Muscle of leg (tissue), 16 donors: ENCODE measurements at places on chromosomes 11 and 22. TPM values are rescaled to one million over a fixed set of nuclear protein-coding genes. Genes with fewer than 3 reads are reported as not detected.
A peak's percentile ranks its signal among the peaks of the same experiment; 100 is the strongest.

DNA sequence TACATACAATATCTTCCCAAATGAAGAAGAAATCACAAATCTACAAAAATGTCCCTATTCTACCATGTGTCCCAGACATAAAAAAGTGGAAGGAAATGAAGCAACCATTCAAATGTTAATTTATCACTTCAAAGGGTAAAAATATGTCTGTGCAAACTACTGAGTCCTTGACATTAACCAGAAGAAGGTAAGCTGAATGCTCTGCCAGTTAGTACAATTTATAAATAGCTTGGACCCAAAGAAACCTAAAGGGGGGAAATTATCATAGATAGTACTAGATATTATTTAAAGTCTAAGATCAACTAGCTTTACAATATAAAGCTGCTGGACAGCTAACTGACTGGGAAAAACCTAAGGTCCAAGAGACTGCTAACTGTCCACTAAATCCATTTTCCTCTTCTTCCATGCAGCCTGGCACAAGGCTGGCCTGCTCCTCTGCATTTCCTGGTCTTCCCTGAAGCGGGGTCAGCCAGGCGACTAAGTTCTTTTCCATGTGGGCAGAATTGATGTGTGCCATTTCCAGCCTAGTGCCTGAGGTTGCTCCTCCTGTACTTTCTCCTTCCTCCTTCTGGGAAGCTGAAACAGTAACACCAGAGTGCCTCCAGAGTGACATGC lies 190.9 kb downstream of the CADM1 start:
- no peak for DNase-seq

GRCh38 chr11:72204886-72205285 lies 11.7 kb upstream of the FOLR2 start:
- DNase-seq: no peak

DNA sequence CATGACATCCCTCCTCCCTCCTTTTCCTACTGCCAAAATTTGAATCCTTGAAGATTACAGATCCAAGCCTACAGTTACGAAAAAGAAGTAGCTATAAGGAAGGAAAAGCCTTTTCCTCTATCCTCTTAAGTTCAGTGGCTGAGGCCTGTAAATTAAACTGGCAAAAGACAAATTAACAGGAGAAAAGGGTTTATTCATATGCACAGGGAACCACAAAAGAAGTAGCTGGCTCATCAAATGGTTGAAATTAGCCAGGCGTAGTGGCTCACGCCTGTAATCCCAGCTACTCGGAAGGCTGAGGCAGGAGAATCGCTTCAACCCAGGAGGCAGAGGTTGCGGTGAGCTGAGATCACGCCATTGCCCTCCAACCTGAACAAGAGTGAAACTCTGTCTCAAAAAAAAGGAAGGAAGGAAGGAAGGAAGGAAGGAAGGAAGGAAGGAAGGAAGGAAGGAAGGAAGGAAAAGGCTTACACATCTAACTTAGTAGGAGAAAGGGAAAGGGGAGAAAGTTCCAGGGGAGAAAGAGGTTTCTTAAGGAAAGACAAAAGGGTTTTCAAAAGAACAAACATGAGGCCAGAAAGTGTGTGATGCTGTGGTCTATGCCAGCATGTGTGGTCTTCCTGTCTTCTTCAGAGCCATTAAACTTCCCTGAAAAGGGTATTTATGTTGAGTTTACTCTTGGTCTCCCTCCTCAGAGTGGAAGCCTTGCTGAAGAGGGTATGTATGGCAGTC lies 5.1 kb upstream of the SMPD1 start:
- no peak for DNase-seq

DNA sequence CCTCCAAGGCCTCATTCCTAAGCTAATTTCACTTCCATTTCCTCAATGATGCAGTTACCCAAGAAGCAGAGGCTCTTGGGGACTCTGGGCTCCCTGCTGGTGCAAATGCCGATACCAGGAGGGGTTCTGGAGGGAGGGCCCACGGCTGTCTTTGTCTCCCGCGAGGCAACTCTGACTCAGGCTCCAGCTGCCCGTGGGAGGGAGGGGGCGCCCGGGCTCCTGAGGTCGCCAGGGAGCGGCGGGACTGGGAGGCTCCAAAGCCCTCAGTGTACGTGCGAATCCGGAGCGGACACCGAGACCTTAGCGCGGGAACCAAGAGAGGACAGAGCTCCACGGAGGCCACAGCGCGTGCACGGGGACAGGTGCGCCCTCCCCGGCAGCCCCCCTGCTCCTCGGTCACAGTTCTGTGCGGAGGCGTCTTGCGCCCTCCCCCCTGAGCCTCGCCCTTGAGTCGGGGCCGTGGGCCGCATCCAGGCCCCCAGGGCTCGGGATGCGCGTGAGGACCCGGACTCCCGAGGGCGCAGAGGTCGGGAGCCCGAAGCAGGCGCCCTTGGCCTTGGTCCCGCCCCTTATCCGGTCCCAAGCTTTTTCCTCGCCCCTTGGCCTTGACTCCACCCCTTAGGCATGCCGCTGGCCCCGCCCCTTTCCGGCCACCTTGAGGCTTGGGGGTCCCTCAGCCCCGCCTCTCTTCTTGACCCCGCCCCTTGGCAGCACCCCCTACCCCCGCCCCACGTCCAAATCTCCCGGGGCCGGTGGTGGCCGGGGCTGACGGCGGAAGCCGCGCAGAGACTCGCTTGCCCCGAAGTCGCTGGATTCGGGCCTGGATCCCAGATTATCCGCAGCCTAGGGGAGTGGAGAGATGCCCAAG lies 4.7 kb upstream of the SHISA8 start:
- DNase-seq: peak; percentile 68

GRCh38 chr22:50260801-50261614 lies 475 bp downstream of the MAPK12 start:
- peak; percentile 72 for DNase-seq

GRCh38 chr22:38442967-38443627 lies 11.9 kb downstream of the KCNJ4 start:
- no peak for DNase-seq

DNA sequence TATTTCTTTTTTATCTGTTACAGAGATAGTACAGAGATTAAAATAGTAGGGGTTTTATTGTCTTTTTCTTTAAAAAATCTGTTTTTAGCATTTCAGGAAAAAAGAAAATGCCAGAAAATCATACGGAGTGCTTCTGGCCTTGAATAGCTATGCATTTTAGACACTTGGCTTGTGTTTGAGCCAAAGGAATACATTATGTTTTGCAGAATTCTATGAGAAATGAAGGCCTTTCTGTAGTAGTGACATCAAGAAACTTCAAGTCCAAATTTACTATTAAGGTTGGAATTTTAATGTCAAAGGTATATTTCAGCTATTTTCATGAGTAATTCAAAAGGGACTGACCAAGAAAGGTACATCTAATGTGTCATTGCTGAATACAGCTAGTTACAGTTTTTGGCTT lies 56.3 kb upstream of the DDI1 start:
- DNase-seq: peak; percentile 79

DNA sequence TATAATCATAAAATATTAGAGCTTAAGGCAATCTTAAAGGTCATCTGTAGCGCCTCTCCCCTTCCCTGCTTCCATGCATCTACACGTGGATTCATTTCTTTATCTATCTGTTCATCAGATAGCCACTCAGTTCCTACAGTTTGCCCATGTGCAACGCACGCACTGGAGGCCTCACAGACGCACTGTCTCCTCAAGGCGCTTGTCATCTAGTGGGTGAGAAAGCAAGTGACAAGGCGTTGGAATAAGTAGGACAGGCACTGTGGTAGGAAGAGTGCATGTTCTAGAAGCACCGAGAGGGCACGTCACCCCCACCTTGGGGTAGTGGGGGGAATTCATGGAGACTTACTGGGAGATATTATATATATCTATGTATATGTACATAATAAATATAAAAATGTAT lies 20.8 kb upstream of the JAM3 start:
- no peak for DNase-seq

DNA sequence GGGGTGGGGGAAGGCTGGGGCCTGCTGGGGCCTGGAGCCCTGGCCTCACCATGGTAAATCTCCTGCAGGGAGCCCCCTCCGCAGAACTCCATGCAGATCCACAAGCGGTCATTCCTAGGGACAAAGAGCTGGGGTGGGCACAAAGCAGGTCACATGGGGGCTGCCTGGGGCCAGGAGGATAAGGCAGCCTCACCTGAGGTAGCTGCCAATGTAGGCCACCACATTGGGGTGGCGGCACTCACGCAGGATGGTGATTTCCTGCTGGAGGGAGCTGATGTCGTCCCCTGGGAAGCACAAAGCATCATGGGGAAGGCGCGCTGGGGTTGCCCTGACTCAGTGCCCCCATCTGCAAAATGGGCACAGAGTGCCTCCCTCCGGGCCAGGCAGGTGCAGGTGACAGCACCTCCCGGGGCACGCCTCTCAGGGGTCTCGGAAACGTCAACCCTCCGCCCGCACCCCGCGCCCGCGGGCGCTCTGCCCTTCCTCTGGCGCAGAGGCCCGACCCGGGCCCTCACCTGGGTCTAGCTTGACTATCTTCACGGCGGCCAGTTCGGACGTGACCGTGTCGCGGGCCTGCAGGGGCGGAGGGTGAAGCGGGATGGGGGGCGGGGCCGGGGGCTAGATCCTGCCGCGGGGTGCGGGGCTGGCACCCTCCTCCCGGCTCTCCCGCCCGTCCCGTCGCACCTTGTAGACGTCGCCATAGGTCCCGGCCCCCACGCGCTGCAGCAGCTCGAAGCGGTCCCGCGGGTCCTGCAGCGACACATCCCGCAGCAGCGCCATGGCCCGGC lies 450 bp downstream of the MAP4K2 start:
- DNase-seq: no peak

DNA sequence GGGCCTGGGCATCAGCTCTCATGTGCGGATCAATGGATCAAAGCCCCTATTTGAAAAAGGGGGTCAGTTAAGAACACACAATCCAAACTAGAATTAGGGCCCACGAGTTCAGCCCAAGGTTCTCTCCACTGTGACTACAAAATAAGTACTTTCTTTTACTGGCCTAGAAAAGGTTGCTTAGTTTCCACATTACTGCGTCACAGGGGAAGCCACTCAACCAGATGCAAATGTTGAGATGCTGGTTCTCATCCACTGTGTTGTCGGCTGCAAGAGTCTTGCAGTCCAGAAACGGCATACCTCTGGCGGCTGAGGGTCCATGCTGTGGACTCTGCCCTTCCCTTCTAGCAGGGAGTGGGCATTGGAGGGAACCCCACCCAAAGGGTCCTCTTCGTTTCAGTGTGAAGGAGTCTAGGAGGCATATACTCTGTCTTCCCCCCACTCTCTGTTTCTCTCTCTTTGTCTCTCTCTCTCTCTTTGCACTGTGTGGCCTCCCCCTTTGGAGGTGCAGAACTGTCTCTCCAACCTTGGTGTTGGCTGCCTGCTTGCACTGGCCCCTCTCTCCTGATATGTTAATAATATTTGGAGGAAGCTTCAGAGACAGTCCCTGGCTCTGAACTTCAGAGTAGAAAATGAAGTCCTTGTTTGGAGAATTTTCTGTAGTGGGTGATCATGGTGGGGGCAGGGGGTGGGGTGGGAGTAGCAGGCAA lies 99.0 kb upstream of the NNMT start:
- peak; percentile 91 for DNase-seq

- no peak for DNase-seq
Observed at GRCh38 chr11:119910051-119910450, 181.1 kb upstream of the NECTIN1 start.

DNA sequence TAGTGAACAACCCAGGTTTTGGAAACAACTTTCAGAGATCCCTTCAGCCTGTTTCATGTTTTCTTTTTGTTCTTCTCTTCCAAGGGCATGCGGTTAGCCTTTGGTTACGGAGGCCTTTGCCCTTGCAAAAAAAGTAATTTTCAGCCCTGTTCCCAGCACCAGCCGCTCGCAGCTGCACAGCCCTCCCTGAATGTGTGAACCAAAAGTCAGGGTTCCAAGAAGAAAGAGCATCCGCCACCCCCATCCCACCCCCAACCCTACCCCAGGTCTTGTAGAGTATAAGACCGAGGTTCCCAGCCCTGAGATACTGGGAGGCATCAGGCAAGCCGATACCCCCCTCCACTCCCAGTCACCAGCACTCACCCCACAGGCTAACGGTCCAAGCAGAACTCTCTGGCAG lies 56.4 kb downstream of the IGLL1 start:
- no peak for DNase-seq

DNA sequence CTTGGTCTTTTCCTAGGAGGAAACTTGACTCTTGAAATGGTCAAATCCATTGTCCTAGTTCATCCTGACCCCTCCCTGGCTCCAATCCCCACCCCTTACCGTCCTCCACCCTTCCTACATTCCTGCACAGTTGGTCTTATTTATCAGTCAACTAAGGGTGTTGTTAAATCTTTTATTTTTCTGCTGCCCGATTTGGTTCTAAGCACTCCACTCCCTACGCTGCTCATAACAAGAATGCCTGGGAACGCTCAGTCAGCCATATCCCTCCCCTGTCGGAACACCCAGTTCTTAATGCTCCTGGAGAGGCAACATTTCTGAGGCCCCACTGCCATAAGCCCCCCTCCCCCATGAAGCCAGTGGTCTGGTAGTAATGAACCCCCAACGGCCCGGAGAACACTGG lies 9.7 kb downstream of the EHF start:
- no peak for DNase-seq

GRCh38 chr11:125425601-125426000 lies 70.5 kb downstream of the FEZ1 start:
- DNase-seq: peak; percentile 87

- no peak for DNase-seq
Observed at GRCh38 chr11:87030458-87031054, 7.2 kb upstream of the TMEM135 start.

- DNase-seq: peak; percentile 46
Observed at GRCh38 chr11:68128682-68129327, 7.6 kb upstream of the CHKA start.

GRCh38 chr11:1337647-1338007 lies 28.2 kb upstream of the TOLLIP start:
- no peak for DNase-seq

- DNase-seq: no peak
Observed at GRCh38 chr11:2237457-2238238, 32.7 kb downstream of the ASCL2 start.

Gene TEX12
- 0.22 TPM for total RNA-seq

Gene OR51E2
- 0.53 TPM for total RNA-seq

Gene WNT7B
- 0.04 TPM for total RNA-seq

Gene ME3
- 12.4 TPM for total RNA-seq

Gene TRIM22
- 8.2 TPM for total RNA-seq

Gene COX8A
- 408 TPM for total RNA-seq

Gene PRG3
- total RNA-seq: 0.22 TPM

Gene DCPS
- 12.5 TPM for total RNA-seq

Gene JAM3
- 94.6 TPM for total RNA-seq

Gene OLFML1
- 33.1 TPM for total RNA-seq

Gene SERPING1
- total RNA-seq: 31.4 TPM

Gene POU2AF3
- 2.7 TPM for total RNA-seq

Gene TRIM29
- 0.40 TPM for total RNA-seq

Gene PPME1
- 27.1 TPM for total RNA-seq
